ENCODE measurements at places on chromosomes 11 and 22.
A peak's percentile ranks its signal among the peaks of the same experiment; 100 is the strongest.

DNA sequence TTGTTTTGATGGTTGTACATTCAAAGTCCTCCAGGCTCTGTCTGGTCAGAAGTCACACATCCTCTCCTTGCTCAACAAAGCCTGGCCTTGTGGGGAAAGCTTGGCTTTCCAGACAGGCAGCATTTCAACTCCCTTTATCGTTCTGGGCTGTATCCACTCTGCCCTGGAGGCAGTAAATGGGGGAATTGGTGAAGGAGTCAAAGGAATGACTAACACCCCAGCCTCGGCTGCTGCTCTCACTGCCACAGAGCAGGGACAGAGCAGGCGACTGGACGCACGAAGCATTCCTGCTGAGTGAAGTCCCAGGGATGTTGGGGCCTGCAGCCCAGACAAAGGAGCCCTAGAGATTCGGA lies 52.8 kb downstream of the WNT11 start:
- DNase-seq: no peak

GRCh38 chr22:19631899-19632667 lies 82.2 kb upstream of the SEPTIN5 start:
- DNase-seq: no peak

DNA sequence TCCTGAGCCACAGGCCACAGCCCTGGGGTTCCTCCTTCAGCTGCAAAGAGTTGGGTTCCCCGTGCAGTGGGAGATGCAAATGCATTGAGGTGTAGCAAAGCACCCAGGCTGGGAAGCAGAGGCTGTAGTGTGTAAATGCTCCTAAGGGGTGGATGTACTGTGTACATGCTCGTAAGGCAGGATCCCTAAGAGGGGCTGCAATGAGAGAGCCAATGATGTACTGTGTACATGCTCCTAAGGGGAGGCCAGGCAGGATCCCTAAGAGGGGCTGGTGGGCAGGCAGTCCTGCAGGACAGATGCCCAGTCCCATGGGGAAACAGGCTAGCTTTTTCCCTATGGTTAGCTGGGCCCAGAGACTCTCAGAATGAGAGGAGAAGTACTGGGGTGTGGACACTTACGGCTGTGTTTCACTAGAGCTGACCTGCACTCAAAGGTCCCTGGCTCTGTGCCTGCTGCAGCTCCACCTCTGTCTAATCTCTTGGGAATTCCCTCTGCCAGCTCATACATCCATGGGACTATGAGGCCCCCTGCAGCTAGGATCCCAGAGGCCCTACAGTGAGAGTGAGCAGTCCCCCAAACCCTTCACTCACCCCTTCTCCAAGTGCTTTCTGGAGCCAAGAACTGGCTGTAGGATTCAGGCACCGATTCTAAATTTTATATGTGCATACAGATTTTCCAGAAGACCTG lies 261.9 kb upstream of the LUZP2 start:
- no peak for DNase-seq

DNA sequence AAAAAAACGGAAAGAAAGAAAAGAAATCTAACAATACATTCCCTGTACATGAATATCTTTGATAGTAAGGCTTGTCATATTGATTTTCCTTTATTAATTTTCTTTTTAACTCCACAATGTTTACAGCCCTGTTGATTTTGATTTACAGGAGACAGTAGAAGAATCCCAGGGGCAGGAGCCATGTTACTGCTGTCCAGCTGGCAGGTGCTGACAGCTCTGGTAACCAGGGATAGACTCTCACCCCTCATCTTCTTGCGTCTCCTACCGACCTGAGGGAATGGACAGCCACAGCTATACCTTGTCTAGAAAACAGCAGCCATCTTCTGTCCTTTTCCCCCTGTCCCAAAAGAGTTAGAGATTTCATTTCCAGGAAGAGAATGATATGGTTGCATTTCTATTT lies 37.4 kb downstream of the PRDM10 start:
- DNase-seq: no peak

DNA sequence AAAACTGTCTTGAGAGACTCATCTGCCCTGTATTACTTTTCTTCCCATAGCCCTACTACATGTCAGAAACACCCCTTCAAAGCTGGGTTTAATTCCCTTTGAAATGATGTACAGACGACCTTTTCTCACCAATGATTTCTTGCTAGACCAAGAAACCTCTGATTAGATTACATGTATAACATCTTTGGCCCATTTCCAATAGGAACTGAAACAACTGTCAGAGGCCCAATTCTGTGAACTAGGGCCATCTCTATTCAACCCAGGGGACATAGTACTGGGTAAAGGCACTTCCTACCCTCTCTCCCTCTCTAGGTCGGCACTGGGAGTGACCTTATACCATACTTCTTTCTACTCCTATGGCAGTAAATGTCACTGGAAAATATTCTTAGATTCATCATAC lies 19.4 kb downstream of the NPAT start:
- no peak for DNase-seq

DNA sequence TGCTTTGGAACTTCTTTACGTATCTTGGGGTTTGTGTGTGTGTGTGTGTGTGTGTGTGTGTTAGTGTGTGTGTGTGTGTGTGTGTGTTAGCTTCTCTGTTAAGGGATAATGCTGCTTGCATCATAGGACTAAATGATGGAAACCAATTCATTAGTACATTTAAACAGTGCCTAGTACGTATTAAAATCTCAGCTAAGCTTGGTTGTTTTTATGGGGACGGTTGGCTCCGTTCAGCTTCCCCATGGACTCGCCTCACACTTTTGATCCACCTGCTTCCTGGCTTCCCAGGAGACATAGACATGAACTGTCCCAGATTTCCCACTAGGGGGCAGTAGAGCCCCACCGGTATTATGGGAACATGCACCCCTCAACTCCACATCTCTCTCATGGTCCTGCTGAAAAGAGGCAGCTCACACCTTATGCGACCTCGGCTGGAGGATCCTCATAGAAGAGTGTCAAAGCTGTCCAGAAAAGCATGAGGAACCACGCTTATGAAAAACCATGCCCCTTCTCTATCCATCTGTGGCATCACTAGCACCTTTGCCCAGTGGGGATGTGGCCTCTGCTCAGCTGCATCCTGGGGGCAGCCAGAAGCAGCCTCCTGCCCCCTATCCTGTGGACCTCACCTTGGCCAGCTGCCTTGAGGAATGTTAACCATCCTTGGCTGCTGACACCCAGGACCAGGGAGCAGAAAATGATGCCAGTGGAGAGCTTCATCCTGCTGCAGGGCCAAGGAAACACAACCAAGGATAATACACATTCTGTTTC lies 9.7 kb upstream of the SAAL1 start:
- peak; percentile 60 for DNase-seq

- DNase-seq: no peak
Measured at GRCh38 chr11:64276653-64277431, 7.6 kb downstream of the BAD start.

DNA sequence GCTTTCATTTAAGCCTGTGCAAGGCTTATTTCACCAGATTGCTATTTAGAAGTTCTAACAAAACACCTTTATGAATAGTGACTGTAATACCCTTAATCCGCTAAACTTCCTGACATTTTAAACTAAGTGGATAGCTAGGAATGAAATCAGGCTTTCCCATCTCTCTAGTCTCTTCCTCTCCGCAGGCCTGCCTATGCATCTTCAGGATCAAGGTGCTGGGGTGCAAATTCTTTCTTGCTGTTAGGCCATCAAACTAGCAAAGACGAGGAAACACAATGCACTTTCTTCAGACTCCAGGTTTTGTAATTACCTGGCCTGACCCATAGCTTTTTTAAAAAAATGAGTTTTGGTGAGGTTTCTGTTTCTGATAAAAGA lies 149.4 kb downstream of the DBX1 start:
- DNase-seq: no peak

- no peak for DNase-seq
Measured at GRCh38 chr11:10488934-10489691, 34.0 kb downstream of the AMPD3 start.

GRCh38 chr11:26087120-26087935 lies 244.6 kb upstream of the ANO3 start:
- DNase-seq: no peak

DNA sequence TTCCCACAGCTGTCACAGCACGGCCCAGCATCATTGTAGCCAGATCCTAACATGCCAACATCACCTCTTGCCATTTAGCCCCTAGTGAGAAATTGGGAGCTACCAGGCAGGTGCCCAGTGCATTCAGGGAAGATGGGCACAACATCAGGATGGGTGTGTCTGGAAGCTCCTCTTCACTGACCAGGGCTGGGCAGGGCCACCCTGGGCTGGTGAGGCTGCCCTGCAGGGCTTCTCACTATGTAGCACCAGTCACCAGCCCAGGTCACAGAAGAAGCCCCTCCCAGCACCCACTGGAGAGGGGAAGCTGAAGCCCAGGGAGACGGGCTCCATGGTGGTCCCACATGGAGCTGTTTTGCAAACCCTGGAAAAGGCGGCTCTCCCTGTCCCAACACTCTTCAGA lies 13.9 kb downstream of the ZNF74 start:
- DNase-seq: no peak

DNA sequence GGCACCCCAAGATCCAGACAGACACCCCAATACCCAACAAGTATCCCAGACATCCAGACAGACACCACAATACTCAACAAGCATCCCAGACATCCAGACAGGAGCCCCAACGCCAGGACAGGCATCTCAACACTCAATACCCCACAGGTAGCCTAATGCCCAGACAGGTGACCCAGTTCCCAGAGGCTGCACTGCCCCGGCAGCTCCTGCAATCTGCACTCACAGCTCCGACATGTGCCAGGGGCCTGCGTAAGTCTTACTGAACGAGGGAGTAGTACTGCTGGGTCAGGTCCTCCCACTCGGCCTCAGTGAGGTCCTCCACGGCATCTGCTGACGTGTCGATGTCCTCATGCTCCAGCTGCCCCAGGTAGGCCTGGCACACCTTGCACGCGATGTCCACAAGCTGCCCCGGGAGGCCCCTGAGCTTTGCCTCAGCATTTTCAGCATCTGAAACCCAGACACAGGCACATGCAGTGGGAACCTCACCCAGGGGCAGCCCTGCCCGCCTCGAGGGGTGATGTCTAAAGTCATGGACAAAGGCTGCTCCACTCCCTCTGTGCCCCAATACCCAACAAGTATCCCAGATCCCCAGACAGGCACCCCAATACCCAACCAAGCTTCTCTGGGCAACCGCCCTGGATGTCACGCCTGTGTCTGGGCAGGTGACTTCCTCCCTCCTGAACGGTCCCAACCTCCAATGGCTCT lies 16.6 kb downstream of the TTLL8 start:
- no peak for DNase-seq

GRCh38 chr11:126136507-126136906 lies 73.8 kb upstream of the CDON start:
- no peak for DNase-seq

DNA sequence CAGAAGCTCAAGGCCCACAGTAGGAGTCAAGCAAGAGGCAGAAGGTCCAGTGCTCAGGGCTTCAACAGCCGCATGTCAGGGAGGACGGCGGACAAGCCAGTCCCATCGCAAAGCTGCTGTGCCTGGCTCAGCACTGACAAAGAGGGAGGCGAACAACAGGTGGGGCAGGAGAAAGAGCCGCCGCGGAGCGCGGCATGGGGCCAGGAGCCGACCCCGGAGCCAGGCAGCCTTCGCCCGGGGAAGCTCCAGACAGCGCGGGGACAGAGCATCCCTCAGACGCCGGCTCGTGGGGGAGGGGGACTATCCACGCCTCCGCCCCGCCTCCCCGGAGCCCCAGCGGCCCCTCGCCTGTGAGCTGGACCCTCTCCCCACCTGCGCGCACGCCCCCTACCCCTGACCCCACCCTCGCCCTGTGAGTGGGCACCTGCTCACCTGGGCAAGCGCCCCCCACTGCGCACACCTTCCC lies 369 bp downstream of the DHCR7 start:
- no peak for DNase-seq

DNA sequence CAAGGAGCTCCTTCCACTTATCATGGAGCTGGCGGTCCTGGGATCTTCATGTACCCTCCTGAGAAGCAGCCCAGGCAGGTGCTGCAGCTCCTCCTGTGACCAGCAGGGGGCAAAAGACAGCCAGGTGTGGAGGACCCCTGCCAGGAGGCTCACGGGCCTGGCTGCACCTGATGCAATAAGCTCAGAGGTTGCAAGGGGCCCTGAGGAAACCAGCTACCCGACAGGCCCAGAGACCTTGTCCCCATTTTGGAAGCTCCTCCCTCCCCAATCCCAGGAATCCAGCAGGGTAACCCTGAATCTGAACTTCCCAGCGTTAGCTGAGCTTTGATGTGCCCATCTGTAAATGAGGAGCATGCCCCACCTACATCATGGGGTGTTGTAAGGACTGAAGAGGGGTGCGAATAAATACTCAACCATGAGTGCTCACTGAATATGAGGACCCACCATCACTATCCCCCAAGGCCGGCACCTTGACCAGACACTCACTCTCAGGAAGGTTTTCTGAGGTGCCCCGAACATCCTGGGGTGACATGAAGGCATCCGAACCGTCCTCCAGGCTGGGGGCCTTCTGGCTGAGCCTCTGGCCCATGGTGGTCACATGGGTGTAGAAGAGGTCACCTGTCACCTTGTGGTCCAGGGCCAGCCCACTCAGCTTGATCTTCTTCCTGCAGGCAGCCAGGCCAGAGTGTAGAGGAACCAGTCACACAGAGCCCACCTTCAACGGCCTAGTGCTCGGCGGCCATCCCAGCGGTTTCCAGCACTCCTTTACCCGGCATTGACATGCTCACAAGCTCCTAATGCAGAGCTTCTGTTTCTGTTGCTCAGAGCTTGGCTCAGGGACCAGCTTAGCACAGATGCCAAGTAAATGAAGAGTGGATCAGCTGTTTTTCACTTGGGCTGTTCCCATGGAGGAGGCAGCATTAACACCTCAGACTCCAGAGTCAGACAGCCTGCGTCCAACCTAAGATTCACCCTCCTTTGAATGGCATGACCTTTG lies 21.7 kb downstream of the SLC43A1 start:
- peak; percentile 71 for DNase-seq

GRCh38 chr11:65776710-65777141 lies 4.0 kb downstream of the AP5B1 start:
- DNase-seq: no peak

GRCh38 chr11:1295086-1295485 lies 14.3 kb downstream of the TOLLIP start:
- DNase-seq: no peak

DNA sequence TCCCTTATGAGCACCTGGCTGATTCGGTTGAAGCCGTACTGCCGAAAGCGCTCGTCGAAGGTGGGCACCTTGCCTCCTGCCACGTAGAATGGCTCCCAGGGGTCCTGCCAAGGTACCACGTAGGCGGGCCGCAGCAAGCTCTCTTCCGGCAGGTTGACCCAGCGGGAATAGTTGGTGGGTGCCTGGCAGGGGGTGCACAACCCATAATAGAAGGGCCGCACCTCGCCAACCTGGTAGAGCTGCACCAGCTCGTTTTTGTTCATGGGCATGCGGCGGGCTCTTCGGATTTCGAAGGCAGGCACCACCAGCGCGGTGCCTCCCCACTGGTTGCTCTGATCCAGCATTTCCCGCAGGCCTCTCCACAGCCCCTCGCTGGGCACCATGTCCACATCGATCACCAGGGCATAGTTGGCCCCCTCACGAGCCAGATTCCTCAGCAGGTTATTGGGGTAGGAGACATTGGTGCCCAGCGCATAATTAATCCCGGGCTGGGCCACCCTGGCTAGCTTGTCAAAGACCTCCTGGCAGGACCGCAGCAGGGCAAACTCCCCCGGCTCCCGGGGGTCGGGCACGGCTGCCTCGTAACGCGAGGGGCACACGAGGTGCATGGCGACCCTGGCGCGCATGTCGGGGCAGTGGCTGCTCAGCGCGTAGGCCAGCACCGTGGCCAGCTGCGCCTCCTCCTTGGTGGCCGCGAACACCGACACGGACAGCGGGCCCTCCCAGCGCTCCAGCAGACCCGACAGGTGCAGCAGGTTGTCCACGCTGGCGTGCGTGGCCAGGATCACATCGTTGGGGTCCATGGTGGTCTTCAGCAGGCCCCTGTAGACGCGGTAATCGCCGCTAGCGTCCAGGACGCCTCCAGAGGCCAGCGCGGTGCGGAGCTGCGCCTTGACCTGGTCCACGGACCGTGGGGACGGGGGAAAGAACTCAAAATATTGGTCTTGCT lies 679 bp downstream of the B4GAT1 start:
- DNase-seq: no peak
